ENCODE measurements at places on chromosomes 2 and 18.

DNA sequence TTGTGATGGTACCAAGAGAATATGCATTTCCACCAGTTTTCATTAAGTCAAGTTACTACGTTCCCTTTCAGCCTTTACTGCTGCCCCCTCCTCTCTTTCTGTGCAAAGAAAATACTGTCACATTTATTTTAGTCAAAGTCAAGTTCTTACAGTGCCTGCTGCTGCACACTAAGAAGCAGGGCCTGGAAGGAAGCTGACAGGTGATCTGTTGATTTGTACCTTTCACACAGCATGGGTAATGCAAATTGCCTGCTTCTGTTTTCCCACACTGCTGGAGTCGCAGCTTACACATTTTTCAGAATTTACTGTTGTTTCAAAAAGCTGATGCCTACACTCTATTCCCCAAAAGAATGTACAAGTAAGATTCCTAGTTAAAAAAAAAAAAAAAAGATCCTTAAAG lies 48.7 kb upstream of the CD226 start:
- DNase-seq = no peak

DNA sequence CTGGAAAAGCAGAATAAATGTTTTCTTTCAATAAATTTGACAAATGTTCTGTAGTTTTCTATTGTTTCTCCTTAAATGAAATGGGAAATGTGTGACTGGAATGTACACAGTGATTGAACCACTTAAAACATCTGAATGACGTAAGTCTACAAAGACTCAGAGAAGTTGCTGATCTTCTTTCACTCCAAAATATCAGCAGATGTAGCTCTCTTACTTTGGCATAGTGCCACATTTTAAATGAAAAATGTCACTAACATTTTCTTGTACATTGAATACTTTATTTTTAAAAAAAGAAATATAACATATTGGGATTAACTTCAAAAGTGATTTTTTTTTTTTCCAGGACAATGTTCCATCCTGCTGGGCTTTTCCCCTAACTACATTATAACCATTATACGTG lies 565.6 kb downstream of the TMEM182 start:
- no peak for DNase-seq

- DNase-seq = no peak
These were observed 56.0 kb downstream of the LIPG start for GRCh38 chr18:49617865-49618264.

- DNase-seq = no peak
These were observed 5.8 kb upstream of the RTN4 start for GRCh38 chr2:55056024-55056521.

- DNase-seq = no peak
These were observed 818.9 kb upstream of the ACVR2A start for GRCh38 chr2:147025646-147026585.

DNA sequence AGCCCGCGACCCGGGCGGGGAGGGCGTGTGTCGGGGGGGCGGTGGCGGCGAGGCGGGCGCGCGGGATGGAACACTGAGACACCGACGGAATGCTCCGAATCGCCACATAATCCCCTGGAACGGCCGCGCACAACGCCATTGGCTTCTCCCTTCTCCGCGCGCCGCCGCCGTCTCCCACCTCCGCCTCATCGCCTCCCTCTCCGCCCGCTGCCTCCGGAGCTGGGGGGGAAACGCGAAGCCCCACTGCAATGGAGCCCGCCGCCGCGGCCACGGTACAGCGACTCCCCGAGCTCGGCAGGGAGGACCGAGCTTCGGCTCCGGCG lies at the start of gene PHLPP1:
TSS of gene PHLPP1 (plus strand) at position 106 of the 323 bp plus-strand sequence. CDS start at position 249, 143 bp downstream.
- DNase-seq = no peak

- no peak for DNase-seq
These were observed 274.3 kb upstream of the TRIB2 start for GRCh38 chr2:12442476-12442847.

- no peak for DNase-seq
These were observed 34.0 kb downstream of the TTLL4 start for GRCh38 chr2:218744615-218745014.

GRCh38 chr2:71613953-71614925 lies 160.9 kb downstream of the DYSF start:
- DNase-seq = no peak

GRCh38 chr2:36459725-36460137 lies 104.2 kb downstream of the CRIM1 start:
- DNase-seq = no peak

GRCh38 chr18:74496508-74497323 lies 553 bp downstream of the CNDP2 start:
- no peak for DNase-seq

GRCh38 chr2:24652265-24653182 lies 140.7 kb downstream of the PTRHD1 start:
- DNase-seq = no peak

DNA sequence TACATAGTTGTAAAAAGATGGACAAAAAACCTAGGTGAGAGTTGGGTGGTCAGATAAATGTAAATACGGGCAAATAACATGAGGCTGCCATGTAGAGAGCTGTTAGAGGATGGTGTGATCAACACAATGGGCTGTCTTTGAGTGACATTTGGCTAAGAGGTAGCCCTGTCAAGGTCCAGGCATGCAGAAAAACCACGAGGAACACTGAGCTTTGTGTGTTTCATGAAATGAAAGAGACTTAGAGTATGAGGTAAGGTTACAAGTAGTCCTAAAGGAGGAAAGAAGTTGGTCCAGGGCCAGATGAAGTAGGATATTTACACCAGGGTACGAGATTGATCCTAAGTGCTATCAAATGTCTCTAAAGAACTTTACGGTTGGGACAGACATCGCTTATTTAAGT lies 160.9 kb downstream of the RDH14 start:
- DNase-seq = no peak

All from stimulated activated CD8-positive, alpha-beta memory T cell treated with anti-CD3 and anti-CD28 coated beads, Interleukin-2, amount 100 ng/mL, for 1 hour (primary cell).